ENCODE measurements at places on chromosomes 7 and 10.

DNA sequence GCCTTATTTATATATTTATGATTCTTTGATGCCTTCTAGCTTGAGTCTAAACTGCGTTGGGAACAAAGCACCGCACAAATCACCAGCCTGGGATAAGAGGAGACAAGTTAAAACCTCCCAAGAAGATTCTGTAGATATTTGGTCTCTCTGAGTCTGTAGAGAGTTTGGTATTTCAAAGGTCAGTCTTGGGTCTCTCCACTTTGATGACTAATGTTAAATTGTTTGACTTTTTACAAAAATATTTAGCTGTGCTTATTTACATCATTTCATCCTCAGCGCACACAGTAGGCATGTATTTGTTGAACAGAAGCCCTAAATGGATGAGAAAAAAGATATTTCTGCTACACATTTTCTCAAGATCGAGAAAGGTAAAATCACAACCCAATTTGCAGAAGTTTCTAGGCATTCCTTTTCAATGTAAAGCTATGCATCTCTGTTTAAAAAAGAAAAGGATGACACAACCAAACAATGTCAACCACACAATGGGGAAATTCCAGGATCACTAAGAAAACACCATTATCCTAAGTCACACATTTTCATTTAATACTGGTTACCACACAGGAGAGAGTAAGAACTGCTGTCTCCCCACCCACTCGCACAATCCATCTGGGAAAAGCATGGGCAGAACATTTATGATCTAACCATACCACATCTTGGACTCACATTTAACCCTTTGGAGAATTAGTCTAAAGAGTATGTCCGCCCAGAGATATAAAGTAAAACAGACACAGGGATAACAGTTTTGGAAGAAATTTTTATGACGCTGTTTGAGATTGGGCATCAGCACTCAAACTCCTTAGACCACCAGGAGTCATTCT is 4.4 kb downstream of the CDK6 start:
- peak; percentile 89 for DNase-seq

GRCh38 chr7:90455163-90456030 is 14.0 kb upstream of the PTTG1IP2 start:
- DNase-seq, result peak; percentile 73

DNA sequence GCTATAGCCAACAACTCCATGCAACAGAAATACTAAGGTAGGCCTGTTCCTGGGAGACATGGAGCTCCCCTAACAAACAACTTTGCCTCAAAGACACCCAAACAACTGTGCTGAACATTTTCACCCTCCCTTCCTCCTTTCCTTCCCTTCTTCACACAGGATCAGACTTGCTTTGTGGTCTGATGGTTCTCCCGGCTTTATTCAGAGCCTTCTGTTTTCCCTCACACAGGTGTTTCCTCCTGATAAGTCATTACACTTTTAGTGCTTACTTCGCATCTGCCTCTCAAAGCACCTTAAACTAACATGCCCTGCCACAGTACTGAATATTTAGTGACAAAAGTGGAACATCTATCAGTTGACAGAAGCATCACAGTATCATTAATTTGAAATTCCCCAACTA is 56.3 kb upstream of the YAE1 start:
- DNase-seq, result no peak

DNA sequence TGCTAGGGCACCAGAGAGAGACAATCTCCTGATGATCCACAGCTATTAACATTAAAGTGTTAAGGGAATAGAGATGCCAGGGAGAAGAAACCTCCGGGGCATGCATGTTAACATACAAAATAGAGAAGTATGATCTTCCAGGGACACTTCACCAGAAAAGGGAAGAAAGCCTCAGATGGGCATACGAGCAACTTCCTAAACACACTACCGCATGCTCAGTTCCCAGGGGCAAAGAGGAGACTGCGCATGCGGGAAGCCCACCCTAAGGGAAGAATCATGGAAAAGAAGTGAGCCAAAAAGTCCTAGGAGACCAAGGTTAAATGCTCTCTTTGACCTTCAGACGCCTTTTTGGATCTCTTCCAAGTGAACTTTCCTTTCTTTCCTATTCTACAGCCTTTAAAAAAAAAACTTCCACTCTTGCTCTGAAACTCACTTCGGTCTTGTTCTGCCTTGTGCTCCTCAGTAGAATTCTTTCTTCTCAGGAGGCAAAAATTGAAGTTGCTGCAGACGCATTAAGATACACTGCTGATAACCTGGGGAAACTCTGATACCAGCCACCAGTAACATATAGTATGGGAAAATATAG is 1211.3 kb downstream of the REEP3 start:
- DNase-seq, result no peak

- DNase-seq, result no peak
These were observed 64.1 kb downstream of the SRI start for GRCh38 chr7:88155756-88156155.

DNA sequence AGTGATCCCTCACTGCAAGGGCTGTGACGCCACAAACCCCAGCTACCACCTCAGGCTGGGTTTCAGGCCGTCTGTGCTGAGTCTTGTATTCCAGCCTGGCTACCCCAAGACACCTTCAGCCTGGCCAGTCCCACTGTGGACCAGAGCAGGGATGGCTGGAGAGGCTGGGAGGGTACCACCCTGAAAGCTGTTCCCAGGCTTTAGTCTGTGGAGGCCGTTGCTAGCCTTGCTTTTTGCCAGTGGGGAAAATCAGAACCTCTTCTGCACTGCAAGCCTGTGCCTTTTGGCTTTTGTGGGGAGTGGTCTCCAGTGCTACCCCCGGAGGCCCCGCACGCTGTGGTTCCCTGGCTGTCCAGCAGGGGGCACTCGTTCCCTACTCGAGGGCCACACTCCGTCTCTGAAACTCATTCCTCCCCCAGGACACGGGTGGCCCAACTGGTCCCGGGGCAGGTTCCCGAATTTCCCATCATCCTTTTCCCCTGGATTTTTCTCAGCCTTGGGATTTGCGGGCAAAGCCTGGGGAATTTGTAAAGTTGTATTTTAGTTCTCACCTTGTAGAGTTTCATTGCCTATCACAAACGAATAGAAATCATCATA is 128.4 kb upstream of the BTBD16 start:
- DNase-seq, result no peak

DNA sequence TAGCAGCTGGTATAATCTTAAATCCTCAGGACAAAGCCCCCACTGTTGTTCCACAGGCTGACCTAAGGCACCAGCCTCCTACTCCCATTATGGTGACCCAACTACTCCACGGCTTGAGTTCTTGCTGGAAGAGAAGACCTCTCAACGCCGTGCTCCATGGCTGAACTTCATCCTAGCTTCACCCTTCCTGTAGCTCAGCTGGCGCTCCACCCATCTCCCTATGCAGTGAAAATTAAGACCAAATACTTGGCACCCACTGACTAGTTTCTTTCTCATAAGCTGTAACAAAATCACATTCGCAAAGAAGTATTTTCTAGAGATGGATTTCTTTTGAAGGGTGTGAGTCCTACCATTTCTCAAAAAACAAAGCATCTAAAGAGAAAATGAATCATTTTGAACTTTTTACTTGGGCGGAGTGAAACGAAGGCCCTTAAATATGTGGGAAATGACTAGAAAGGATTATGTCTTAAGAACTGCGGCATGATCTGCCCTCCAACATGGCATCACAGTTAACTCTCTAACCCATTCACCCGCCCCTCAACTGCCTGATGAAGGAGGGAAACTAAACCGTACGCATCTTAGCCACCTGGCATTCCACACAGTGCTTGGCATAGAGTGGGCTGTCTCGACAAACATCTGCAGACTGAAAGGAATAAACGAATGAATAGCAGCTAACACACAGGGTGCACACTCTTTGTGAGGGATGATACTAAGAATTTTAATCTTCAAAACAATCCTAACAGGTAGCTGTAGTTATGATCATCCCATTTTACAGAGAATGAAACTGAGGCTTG is 32.7 kb downstream of the GFRA1 start:
- no peak for DNase-seq

DNA sequence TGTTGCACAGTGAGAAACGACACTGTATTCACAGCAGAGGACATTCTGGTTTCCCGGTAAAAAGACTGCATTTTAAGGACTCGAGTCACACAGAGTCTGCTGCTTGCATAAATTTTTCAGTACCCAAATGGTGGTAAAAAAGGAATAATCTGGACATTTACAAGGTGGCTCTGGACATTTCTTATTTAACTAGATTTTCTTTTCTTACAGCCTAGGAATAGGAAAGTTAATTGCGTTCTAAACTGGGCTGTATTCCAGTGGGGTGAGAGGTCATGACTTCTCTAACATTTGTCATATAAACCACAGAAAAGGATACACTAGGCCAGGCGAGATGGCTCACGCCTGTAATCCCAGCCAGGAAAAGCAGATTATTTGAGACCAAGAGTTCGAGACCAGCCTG is 237.5 kb upstream of the KLF6 start:
- DNase-seq, result peak; percentile 19

Measured in choroid plexus epithelial cell (primary cell).